ENCODE measurements at places on chromosomes 2 and 18. TPM values are rescaled to one million over a fixed set of nuclear protein-coding genes. Genes with fewer than 3 reads are reported as not detected.

Gene OR6B2
- polyA plus RNA-seq: not detected

Gene SIX3
- not detected for polyA plus RNA-seq

Gene MPHOSPH10
- polyA plus RNA-seq: 53.2 TPM

DNA sequence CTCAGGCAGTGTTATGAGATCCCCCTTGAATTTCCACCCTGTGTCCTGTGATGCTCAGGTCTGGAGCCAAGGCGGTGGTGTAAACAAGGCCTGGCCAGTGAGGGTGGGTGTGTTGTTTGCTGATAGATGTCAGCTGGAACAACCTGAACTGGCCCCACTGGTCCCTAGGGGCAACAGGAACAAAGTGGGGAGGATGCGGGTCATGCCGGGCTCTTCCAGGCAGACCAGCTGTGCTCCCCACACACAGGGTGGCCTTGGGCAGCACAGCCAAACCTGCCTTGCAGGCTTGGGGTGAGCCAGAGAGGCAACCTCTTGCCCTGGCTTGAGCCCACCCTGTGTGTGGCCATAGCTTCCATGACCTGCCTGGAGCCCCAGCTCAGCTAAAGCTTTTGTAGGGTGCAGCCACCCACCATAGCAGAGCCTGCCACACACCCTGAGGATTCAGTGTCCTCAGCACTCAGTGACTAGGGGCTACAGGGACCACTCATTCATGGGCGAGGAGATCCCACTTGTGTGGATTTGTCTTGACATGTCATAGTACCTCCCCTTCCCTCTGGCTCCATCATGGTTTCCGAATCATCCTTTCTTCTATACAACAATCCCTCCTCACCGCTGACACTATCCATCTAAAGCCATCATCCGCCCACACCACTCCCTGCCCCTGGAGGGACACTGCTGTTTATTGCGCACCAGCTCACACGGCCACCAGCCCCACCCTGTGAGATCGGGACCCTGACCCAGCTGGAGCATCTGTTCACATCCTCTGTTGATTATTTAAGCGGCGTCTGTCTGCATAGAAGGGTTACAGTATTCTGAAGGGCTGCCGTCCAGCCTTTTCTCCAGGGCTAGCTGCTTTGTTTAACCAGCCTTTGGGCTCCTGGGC, 268.8 kb downstream of the CYP26B1 start:
- DNase-seq: no peak

DNA sequence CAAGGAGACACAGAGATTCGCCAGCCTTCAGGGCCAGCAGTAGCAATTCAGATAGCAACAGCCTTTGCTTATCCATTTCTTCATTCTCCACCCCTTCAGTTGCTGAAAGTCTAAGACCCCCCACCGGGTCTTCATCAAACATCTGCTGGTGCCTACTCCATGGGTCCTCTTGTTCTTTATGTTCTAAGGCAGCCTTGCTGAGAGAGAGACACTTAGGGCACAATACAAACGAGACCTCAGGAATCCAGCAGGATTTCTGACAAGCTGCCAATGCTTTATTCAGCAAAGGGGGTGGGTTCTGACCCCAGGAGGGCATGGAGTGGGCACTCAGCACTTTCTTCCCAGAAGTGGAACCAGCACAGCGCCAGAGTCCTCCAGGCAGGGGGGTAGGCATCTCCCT, 36.2 kb upstream of the CNGA3 start:
- no peak for DNase-seq

All from right renal cortex interstitium (tissue), 3 donors.